ENCODE measurements at places on chromosomes 4 and X.

- no peak for DNase-seq
These were observed 14.3 kb upstream of the LSM6 start for GRCh38 chr4:146161243-146161642.

DNA sequence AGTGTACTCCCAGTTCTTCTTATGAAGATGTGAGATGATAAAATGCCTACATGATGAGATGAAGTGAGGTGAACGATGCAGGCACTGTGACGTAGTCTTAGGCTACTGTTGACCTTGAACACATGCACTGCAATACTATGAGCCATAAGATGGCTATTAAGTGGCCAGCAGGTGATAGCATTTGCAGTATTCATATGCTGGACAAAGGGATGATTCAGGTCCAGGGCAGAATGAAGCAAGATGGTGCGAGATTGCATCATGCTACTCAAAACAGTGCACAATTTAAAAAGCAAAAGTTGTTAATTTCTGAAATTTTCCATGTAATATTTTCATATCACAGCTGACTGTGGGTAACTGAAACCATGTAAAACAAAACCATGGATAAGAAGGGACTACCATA is 781.4 kb downstream of the PCDH18 start:
- DNase-seq, result no peak

DNA sequence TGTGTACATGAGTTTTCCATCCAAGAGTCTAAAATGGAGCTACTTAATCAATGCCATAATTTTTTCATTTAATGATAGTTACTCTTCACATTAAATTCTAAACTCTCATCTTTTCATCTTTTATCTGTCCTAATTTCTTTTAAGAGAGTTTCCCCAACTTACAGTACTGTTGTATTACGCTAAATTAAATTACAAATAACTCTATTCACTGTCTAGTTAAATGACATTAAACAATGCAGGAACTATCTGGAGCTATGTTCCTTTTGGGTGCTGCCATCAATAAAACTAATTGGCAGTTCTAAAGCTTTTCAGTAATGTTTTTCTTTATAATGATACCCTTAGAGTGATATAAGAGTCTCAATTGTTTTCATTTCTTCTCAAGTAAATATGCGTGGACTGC is 227.6 kb downstream of the ANKRD50 start:
- no peak for DNase-seq

GRCh38 chr4:21625447-21625846 is 323.1 kb downstream of the KCNIP4 start:
- DNase-seq, result no peak

DNA sequence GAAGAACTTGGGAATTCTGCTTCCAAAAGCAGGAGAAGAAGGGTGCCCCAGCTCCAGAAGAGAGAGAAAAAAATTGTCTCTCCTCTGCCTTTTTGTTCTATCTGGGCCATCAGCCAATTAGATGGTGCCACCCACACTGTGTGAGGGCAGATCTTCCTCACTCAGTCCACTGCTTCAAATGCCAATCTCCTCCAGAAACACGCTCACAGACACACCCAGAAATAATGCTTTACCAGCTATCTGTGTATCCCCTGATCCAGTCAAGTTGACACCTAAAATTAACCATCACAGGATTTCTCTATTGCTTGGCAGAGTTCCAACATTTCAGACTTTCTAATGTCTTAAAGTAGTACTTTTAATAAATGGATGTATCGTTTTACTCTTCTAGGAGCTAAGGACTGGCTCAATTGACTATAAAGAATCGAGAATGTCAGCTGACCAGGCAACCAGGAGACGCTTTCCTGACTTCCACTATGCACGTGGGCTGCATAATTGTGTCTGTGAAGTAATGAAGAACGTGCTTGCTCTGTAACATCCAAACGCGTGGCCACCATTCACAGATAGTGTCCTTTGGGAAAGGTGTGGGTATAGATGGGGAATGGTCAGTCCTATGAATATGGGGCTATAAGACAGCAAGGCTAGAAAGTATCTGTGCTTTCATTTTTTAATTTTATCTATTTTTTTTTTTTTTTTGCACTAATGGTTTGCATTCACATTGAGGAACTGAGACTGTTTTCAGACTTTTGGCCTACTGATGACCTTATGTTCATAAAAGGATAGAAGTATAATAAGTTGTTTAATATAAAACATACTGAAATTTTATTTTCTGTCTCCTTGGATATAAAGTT is 9.9 kb upstream of the SMIM20 start:
- no peak for DNase-seq

GRCh38 chr4:107792711-107793110 is 32.0 kb upstream of the SGMS2 start:
- no peak for DNase-seq

DNA sequence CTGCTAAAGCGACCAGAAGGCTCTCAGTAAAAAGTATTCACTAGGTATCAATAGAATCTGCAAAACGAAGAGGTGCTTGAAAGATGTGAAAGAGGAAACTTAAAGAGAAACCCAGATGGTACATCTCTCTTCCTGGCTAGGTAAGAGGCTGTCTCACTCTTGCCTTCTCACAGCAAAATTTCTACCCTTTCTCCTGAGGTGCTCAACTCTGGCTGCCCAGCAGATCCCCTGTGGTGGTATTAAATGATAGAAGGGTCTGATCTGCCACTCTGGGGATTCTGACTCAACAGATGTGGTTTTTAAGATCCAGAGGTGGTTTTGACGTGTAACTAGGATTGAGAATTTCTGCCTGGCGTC is 14.9 kb upstream of the TSPAN5 start:
- no peak for DNase-seq

- no peak for DNase-seq
These were observed 121.3 kb downstream of the GPR143 start for GRCh38 chrX:9644335-9644734.

- no peak for DNase-seq
These were observed 78.3 kb upstream of the RASGEF1B start for GRCh38 chr4:81549984-81550383.

DNA sequence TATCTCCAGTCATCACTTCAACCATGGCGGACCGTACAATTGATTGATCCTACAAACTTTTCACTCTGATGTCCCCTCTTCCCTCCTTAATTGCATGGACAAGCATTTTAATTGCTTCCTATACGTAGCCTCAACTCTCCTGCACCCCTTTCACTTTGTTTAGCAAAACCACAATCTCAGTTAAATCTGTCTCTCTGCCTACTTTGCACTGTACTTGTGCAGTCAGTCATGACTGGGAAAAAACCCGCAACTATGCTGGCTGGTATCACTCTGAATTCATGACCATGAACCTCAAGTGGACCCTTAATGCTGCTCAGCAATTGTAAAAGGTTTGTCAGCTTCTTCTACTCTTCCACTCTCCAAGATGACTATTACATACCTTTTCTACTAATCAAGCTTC is 51.7 kb upstream of the AFF2 start:
- DNase-seq, result no peak

DNA sequence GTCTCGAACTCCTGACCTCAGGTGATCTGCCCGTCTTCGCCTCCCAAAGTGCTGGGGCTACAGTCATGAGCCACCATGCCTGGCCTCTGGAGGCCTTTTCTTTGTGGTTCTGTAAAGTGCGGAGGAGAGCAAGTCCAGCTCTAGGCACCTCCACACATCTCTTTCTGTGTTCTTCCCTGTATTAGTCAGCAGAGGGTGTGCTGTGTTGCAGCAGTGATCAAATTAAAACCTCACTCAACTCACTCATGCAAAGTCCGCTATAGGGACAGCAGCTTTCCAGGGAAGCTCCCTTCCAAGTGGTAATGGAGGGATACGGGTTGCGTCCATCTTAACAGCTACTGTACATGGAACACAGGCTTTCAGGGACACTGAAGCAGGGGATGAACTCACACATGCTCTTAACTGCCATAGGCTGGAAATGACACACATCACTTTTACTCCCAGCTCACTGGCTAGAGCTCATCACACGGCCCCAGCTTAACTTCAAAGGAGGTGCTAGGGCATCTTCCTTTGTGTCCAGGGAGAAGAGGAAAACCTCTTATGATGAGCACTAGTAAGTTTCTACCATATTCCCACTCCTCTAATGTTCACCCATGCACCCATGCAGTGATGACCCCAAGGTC is 36.0 kb upstream of the CCNG2 start:
- no peak for DNase-seq

DNA sequence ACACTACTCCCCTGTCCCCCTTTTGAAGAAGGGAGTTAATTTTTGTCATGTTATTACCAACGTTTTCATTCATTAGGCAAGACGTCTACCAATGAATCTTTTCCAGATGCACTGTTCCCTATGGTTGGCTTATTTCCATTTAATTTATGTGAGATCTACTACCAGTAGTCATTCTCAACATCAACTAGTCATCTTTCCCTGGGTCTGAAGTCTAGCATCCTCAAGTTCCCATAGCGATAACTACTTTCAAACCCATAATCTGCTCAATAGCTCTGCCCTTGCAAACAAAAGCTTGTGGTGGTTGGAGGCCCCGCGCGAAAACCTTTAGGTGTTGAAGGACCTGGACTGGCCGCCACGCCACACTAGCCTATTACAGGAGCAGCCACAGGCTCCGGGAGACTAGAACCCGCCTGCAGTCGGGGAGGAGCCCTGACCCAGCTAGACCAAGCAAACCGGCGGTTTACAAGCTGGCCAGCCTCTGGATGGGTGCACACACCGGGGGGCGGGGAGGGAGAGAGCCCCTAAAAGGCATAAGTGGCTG is 746 bp downstream of the PPAT start:
- no peak for DNase-seq

- no peak for DNase-seq
These were observed 9.9 kb upstream of the SCOC start for GRCh38 chr4:140363558-140363957.

DNA sequence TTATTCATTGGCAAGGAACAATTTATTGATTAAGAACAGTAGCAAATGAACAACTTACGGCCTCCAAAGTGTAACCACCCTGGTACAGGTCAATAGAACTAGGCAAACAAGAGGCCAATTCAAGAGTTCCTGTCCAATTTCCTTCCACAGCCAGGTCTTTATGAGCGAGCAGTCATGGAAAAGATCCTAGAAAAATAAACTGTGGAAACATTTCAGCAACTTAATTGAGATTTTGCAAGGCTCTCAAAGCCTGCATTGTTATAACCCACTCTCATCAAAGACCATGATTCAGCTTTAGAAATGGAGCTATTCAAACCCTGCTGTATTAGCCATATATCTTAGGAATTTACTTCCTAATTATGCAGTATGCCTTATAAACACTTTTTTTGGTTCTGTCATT is 43.6 kb downstream of the UNC5C start:
- no peak for DNase-seq

DNA sequence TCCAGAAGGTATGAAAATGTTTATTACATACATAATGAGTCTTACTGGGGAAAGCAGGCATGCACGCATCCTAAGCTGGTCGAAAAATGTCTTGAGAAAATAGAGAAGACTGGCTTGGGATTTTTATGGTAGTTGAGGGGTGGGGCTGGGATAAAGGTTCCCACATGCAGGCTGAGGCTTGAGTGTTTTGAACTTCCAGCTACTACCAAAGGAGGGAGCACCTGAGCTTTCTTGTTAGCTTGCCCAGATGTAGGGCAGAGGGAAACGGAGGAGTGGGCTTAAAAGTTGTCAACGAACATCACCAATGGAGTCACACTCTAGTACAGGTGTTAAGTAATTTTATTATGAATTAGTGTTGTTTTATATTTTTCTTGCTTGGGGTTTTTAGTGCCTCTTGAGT is 39.6 kb upstream of the SRPX start:
- no peak for DNase-seq

DNA sequence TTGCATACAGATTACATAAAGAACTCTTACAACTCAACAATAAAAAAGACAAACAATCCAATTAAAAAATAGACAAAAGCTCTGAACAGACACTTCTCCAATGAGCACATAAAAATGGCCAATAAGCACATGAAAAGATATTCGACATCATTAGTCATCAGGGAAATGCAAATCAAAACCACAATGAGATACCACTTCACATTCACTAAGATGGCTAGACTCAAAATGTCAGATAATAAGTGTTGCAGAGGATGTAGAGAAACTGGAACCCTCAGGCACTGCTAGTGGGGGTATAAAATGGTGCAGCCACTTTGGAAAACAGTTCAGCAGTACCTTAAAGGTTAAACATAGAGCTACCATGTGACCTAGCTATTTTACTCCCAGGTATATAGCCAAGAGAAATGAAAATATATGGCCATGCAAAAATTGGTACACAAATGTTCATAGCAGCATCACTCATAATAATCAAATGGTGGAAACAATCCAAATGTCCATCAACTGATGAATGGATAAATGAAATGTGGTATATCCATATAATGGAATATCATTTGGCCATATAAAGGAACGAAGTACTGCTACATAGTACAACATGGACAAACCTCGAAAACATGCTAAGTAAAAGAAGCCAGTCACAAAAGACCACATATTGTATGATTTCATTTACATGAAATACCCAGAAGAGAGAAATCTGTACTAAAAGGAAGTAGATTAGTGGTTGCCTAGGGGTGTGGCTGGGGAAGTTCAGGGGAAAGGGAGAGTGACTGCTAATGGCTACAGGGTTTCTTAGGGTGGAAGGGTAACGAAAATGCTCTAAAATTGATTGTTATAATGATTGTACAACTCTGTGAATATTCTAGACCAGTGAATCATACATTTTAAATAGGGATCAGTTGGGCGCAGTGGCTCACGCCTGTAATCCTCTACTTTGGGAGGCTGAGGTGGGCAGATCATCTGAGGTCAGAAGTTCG is 29.4 kb downstream of the SASH3 start:
- DNase-seq, result no peak

GRCh38 chrX:65878456-65878855 is 161.4 kb downstream of the VSIG4 start:
- DNase-seq, result no peak

DNA sequence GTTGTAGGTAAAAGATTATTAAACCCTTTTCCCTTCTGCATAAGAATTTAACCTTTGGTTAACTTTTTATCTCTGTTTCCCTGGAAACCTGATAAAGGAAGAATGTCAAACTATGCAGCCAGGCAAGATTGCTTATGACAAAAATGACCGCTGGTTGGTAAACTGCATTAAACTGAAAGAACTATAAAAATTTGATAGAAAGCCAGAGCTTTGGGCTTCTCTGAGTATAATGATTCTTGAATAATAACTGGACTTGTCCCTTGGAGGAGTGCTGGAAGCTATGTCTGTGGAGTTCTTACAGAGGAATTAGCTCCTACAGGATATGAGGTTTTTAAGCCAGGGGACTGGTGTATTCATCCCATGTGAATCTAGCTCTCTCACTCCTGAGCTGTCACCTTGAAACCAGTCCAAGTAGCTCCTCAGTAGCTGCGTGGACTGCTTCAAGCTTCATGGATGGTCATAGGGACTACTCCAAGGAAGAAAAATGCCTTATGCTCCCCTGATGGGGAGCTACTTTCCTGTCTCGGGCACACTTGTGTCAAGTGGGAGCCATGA is 52.0 kb downstream of the RASL11B start:
- no peak for DNase-seq

All from stimulated activated CD8-positive, alpha-beta memory T cell treated with anti-CD3 and anti-CD28 coated beads, Interleukin-4, amount 100 ng/mL, for 4 hours (primary cell).